Activated CD4-positive, alpha-beta T cell treated with anti-CD3 and anti-CD28 coated beads for 48 hours (primary cell): ENCODE measurements at places on chromosomes 2 and 18.

DNA sequence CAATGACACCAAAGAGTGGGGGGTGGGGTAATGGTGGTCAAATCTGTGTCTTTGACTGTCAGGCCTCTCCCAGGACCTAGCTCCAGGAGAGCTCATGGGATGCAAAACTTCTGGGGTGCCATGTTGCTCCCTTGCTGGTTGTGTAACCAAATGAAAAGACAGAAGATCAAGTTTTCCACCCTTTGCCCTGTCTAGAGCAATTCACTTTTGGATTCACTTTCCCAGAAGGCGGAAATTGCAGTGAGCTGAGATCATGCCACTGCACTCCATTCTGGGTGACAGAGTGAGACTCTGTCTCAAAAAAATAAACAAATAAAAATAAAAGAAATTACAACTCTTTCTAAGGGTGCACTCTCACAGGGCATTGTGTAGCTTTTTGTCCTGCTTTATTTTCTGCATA is 34.9 kb upstream of the PLA2R1 start:
- DNase-seq: no peak

DNA sequence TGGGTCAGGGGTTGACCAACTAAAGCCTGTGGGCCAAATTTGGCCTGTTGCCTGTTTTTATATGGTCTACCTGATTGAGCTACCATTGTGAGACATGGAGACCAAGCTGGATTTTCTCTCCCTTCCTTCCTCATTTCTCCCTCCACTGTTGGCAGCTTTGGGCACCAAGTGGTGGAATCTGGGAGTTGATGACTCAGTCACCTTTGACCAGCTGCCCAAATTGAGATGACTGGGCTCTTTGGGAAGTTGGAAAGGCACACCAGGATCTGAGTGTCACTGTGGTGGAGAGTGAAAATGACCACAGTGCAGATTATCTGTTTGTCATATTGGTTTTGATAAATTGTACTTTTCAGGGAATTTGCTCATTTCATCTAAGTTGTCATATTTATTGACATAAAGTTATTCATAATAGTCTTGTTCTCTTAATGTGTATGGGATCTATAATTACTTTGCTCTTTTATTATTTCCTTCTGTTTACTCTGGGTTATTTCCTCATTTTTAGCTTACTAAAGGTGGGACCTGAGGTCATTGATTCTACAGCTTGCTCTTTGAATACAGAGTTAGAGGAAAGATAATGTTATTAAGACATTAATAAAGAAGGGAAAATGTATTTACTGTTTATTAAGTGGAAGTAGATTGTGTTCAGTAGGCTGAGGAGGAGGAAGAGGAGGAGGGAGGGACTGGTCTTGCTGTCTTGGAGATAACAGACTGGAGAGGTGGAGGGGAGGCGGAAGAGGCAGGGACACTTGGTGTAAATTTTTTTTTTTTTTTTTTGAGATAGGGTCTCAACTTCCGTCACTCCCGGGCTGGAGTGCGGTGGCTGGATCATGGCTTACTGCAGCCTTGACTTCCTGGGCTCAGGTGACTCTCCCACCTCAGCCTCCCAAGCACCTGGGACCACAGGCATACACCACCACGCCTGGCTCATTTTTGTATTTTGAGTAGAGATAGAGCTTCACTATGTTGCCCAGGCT is 31.8 kb downstream of the AGFG1 start:
- DNase-seq: no peak

DNA sequence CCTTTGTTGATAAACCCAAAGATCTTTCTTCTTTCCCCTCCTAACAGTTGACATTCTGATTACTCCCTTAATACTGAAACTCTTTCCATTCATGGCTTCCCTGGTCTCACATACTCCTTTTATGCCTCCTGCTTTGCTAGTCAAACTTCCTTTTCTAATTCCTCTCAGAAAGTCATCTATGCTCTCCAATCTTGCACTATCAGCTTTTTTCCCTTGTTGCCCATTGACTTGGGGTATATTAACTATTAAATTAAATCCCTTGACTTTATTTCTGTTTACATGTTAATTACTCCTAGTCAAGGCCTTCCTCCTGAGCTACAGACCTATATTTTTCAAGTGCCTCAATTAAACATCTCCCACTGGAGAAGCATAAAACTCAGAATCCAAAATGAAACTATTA is 3.6 kb upstream of the COL5A2 start:
- no peak for DNase-seq

DNA sequence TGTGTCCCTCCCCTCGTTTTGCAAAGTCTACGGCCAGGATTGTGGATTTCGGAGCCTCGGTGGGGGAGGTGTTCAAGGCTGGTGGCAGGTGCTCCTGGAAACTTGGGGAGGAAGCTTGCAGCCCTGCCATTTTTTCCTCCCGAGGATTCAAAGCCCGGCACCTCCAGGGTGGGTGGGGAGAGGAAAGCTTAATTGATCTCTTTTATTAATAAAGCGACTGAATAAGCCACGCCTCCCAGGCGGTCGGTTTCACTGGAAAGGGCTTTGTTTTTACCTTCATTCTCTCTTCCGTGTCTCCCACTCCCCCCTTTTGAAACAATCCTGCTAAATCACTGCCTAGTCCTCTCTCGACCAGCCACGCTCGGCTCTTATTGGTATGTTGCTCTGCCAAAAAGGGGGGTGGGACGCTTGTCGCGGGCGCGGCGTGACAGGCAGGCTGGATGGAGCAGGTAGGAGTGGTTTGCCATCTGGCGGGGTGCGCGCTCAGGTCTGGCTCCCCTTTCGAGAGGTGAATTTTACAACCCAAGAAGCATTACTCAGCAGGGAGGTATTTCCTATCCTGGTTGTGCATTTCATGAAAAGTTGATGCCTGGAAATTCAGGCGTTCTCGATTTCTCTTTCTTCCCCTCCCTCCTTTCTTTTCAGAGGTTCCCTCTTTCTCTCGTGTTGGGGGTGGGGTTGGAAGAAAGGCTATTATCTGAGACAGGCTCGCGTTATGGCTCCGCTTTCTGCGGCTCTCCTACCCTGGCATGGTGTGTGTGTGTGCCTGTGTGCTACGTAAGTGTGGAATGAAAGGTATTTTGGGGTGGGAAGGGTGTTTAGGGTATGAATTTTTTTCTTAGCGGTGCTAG is 1.4 kb downstream of the NEDD4L start:
- DNase-seq: peak; percentile 46

DNA sequence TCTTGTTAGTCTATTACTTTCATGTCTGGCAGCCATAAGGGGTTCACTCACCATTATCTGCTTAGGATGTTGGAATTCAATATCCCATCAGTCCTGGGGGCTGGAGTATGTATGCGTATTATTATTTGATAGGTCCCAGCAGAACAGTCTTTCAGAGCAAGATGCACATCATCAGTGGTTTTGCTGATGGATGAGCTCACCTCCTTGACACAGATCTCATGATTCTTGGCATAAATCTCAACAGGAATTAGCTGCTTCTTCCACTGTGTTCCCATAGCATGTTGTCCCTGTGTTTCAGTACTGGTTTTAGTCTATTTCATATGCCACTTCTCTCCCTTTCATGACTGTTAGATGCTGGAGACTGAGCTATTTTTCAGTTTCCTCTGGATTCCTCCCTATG is 442.5 kb downstream of the ARHGAP15 start:
- no peak for DNase-seq

DNA sequence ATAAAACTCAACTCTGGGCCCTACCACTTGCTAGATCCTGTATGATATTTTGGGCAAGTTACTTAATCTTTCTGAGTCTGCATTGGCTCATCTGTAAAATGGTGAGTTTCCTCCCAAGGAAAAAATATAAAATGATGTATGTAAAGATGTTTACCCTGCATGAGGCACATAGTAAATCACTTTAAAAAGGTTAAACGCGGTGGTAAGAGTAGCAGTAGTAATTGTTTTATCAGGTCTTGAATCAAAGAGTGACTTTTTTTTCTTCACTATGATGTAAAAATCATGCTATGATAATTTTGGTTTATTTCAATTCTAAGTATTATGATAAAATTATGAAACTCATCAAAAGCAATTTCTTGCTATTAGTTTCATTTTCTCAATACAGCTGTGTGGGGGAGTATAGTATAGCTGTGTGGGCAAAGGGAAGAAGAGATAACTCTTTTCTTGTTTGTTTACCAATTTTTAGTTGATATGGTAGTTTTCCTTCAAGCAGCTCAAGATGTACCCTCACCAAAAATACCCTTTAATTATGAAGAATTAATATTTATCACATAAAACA is 10.7 kb downstream of the ARHGAP15 start:
- DNase-seq: no peak

DNA sequence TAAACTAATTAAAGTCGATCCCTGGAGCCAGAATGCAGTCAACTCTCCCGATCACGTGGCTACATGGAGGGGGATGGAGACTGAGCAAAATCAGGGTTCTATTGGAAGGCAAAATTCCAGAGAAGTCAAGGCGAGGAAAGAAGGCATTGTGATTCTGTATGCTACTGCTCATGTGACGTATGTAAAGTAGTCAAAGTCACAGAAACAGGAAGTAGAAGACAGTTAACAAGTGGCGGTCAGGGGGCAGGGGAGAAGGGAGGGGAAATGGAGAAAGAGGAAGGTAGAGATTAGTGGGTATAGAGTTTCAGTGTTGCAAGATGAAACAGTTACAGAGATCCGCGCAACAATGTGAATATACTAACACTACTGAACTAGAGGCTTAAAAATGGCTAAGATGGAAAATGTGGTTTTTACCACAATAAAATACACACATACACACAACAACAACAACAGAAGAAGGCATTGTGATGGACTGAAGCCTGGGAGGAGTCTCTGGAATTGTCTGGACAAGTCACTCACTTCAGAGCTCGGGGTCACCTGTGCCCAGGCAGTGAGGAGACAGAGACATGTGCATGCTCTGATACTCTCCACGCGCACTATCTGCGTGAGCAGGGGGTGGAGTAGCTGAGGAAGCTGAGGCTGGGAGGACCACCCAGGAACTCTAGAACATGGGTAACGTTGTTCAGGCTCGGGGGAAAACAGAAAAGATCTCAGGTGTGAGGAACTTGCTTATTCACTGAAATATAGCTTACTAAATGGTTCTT is 89.9 kb upstream of the CDCA7 start:
- peak; percentile 12 for DNase-seq

DNA sequence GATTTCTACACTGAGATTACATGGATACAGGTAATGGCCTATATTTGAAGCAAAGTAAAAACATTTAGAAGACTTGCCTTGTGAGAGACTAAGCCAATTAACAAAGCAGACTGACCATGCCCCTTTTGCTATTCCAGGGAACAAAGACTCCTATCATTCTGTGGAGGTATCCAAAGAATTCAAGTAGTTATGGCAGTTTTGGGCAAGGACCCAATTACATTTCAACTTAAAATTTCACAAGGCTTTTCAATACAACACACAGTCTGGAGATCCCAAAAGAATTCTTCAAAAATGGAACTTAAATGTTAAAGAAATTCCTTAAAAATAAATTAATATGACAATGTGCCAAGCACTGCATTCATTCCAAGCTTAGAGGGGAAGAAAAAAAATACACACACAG is 109.2 kb upstream of the CHRNA1 start:
- DNase-seq: no peak

DNA sequence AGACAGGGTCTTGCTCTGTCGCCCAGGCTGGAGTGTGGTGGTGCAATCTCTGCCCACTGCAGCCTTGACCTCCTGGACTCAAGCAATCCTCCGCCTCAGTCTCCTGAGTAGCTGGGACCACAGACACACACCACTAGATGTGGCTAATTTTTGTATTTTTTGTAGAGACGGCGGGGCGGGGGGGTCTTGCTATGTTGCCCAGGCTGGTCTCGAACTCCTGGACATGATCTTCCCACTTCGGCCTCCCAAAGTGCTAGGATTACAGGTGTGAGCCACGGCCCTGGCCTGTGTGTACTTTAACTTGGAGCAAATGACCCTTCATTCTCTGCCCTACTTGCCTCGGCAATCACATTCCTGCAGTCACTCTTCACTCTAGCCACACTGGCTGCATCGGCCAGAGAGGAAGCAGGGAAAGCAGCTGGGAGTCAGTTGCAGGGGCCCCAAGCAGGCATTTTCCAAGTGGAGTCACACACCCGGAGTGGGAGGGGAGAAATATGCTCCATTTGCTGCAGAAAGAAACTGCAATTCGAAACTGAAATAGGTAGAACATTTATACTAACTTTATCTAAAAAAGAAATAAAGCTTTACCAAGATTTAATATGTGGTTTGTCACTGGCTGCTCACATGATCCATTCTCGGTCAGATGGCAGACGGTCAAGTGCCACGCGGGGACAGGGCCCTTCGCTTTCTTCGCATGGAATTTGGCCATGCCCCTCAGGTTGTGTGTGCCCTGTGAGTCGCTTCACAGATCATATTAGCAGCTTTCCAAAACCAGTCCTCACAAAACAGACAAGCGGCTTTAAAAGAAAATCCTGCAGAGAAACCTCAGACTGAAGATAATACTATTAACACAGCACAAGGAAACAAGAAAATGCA is 37.1 kb downstream of the FAM161A start:
- no peak for DNase-seq

GRCh38 chr2:134275058-134275862 is 21.4 kb downstream of the MGAT5 start:
- DNase-seq: no peak

GRCh38 chr2:67846370-67847070 is 216.3 kb downstream of the C1D start:
- peak; percentile 50 for DNase-seq

GRCh38 chr2:10225291-10226037 is 77.2 kb upstream of the HPCAL1 start:
- no peak for DNase-seq

- DNase-seq: no peak
Measured at GRCh38 chr2:195501746-195502145, 155.3 kb upstream of the SLC39A10 start.

GRCh38 chr2:38466876-38467767 is 90.0 kb upstream of the ATL2 start:
- no peak for DNase-seq

- no peak for DNase-seq
Measured at GRCh38 chr2:60071490-60071831, 482.0 kb downstream of the BCL11A start.

GRCh38 chr2:108129636-108130035 is 110.1 kb upstream of the SULT1C3 start:
- DNase-seq: no peak

DNA sequence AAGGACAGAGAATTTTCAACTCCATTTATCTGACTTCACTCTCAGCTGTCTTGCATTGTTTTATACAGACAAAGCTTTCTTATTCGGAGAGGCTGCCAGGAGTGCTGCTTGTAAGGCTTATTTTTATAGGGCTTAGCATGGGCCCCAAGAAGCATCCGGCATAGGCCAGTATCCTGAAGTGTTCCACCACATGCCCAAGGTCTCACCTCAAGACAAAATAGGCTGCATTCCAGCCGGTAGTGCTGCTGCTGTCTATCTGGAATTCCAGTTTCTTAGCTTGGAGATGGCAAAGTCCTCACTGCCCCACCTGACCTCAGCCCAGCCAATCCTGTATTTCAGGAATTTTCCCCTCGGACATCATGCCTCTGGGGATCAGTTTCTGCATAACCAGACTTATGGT is 47.6 kb upstream of the MCFD2 start:
- no peak for DNase-seq

GRCh38 chr18:35917043-35917442 is 55.4 kb upstream of the RMP24 start:
- no peak for DNase-seq

- no peak for DNase-seq
Measured at GRCh38 chr18:35132021-35132902, 91.0 kb downstream of the MAPRE2 start.

- DNase-seq: no peak
Measured at GRCh38 chr2:151302879-151303278, 13.4 kb upstream of the NMI start.
